Activated naive CD8-positive, alpha-beta T cell treated with anti-CD3 and anti-CD28 coated beads, Interleukin-2, amount 10 ng/mL, durations not matched to agents 7 days and 5 days (primary cell): ENCODE measurements at places on chromosomes 5 and 9. TPM values are rescaled to one million over a fixed set of nuclear protein-coding genes. Genes with fewer than 3 reads are reported as not detected.

DNA sequence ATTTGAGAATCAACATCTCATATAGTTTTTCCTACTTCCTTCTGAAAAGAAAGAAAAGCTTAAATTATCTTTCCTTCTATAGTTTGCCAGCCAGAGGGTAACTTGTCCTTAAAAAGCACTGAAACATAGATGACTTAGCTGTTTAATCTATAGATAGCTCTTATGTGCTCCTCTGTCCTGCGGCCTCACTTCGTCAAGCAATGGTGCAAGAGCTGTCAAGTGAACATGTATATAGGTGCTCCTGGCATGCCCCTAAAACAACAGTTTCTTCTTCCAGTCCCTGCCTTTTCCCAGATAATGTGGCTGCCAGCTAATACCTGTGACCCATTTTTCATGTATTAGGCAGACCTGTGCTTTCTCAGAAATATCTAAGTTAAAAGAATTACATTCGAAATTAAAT is 287.7 kb upstream of the EFNA5 start:
- DNase-seq, result no peak

The LCN9 gene
- not detected for total RNA-seq

The CNTNAP3 gene
- total RNA-seq, result not detected

The OR2V2 gene
- not detected for total RNA-seq

GRCh38 chr5:151676719-151677118 is 10.0 kb downstream of the SPARC start:
- DNase-seq, result no peak

GRCh38 chr5:42606464-42606869 is 150.2 kb upstream of the CCDC152 start:
- no peak for DNase-seq

The PCDHGC4 gene
- not detected for total RNA-seq

DNA sequence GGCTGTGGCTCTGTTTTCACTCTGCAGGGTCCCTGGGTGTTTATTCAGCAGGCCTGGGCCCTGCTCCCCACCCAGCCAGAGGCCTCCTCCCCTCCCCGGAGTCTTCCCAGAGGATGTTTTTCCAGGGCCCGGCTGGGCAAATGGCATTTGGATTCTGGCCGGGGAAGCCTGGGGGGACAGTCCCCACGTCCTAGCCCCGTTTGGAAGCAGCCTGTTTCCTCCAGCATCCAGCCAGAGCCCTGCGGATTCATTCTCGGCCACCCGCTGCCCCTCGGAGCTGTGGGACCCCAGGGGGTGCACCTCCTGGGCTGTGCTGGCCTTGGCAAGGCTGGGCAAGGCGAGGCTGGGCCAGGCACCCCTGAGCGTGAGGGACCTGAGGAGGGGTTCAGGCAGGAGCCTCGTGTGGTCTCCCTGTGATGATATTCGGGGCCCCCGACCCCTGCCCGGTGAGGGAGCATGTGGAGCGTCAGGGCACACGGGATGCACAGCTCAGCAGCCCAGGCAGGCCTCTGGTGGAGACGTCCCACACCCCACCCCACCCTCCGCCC is 48.8 kb upstream of the EGFL7 start:
- no peak for DNase-seq

DNA sequence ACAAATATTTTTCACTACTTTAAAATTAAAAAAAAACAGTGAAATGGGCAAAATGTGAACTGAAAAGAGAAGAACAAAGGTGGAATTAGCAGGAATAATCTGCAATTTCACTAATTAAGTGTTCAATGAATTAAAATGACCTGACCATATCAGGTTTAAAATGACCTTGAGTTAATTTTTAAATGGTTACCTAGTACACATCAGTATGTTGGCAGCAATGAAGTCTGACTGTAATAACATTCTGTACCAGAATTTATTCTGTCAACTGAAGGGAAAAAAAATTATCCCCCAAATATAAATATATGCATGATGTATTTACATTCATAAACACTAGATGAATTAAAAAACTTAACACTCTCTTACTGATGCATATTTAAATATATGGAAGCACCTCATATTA is 165.6 kb downstream of the RFX3 start:
- DNase-seq, result no peak

The CSF2 gene
- 1.1 TPM for total RNA-seq

The ZNF366 gene
- total RNA-seq, result not detected

The NTRK2 gene
- not detected for total RNA-seq

GRCh38 chr9:137499858-137500661 is 40.9 kb upstream of the NSMF start:
- DNase-seq, result no peak

GRCh38 chr5:94212476-94212875 is 405.9 kb downstream of the KIAA0825 start:
- DNase-seq, result no peak

DNA sequence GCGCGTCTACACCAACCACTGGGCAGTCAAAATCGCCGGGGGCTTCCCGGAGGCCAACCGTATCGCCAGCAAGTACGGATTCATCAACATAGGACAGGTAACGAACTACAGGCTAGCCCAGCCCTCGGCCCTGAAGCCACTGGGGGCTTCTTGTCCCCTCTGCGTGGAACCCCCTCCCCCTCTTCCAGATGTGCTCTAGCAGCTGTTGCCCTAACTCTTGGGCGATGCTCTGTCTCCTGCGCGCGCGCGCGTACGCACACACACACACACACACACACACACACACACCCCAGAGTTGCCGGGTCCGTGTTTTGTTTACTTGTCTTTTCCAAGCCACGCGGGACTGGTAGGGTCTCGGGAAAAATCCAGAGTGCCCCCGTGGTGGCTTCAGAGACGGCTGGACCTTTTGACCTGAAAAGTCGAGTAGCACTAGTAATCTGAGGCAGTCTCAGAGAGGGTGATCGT is 836 bp downstream of the PCSK5 start:
- peak; percentile 63 for DNase-seq

DNA sequence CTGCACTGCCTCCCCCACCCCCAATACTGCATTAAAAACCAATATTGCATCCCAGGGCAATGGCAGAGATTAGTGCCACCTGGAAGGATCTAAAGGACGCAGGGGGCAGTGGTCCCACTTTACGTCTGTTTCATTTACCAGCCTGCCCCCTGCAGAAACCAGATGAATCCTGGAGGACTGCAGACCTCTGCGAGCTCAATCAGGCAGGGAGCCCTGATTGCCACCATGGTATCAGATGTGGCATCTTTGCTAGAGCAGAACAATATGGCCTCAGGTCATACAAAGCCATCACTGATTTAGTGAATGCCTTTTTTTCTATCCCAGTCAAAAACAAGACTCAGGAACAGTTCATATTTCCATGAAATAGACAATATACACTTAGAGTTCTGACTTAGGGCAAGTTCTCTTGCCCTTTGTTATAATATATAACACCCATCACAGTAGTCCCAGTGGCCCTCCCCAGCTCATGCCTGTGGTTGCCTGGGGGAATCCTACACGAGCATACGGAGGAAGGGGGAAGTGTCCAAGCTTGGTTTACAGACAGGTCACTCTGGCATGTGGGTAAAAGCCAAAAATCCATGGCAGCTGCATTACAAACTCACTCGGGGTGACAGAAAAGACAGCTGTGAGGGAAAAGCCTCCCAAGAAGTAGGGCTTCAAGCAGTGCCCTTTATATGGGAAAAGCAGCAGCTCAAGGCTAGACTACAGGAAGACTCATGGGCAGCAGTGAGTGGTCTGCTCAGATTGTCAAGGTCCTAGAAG is 85.1 kb downstream of the MED27 start:
- DNase-seq, result no peak

The TMC1 gene
- not detected for total RNA-seq

The FCN2 gene
- total RNA-seq, result not detected

- no peak for DNase-seq
These were observed 309.1 kb downstream of the NTRK2 start for GRCh38 chr9:84978661-84979060.

DNA sequence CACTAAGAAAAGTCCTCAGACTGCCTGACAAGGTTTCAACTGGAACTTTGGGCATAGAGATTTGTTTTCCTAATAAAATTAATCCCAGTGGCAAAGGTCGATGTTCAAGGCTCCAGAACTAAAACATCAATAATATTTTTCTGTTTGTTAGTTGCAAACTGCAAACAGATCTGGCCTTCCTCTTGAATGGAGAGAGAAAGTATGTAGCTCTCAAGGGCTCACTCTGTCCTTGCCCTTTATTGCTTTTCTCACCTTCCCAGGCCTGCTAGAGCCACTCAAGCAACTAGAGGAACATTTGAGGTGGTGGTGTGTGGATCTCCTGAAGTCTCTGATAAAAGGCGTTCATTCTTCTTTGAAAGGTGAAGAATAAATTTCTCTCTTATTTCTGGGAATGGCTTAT is 16.6 kb downstream of the ALDH1A1 start:
- no peak for DNase-seq

The CMBL gene
- total RNA-seq, result 2.8 TPM

The HTR4 gene
- total RNA-seq, result not detected

- no peak for DNase-seq
These were observed 217.9 kb upstream of the VLDLR start for GRCh38 chr9:2403701-2404100.

The F2RL2 gene
- total RNA-seq, result not detected

The PPP3R2 gene
- not detected for total RNA-seq

DNA sequence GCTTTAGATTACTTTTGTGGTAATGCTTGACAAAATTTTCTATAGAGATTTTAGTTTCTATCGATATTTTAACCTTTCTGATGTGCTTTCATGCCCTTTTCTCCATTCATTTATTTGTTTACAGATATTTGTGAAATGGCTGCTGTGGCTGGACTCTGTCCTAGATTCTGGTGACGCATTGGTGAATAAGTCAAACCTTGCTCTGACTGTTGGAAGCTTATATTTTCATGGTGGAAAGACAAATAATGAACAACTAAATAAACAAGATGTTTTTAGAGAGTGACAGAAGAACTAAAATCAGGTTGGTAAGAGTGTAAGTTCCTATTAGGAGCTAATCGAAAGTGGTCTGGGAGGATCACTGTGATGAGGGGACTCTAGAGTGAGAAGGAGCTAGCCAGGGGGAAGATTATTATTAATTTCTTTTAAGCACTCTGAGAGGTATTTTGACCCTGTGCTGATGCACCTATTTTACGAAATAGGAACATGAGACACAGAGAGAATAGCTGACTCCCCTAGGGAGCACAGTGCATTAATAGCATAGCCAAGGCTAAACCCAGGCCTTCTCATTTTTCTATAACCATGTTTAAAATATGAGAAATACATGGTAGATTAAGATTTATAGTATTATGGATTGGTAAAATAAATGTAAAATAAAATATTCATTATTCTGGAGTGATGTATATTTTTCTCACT is 411.9 kb upstream of the ARRDC3 start:
- no peak for DNase-seq

- no peak for DNase-seq
These were observed 112.5 kb downstream of the CPLANE1 start for GRCh38 chr5:37136694-37137093.

DNA sequence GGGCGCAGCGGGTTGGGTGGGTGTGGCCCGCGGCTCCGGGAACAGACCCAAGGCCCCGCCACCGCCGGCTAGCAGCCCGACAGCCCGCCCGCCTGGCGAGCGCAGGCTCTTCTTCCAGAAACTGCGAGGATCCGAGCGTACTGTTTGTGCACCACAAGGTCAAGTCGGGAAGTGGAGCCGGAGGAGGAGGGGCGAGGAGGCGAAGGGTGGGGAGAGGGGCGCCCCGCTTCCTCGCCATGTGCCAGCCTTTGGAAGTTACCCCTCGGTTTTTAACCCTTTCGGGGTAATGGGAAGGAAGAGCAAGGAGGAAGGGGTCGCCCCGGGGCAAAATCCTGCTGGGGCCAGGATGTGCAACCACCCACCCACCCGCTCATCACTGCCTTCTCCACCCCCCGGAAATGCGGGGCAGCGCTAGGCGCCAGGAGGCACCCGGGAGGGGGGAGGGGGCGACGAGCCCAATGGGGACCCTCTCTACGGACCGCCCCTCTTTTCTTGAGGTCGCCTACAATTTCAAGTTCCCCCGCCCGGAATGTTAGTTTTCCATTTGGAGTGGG is 1.1 kb upstream of the JADE2 start:
- DNase-seq, result peak; percentile 74

- DNase-seq, result no peak
These were observed 140.8 kb upstream of the CLINT1 start for GRCh38 chr5:157999696-158000095.

- no peak for DNase-seq
These were observed 265.3 kb downstream of the MLLT3 start for GRCh38 chr9:20357037-20357432.

DNA sequence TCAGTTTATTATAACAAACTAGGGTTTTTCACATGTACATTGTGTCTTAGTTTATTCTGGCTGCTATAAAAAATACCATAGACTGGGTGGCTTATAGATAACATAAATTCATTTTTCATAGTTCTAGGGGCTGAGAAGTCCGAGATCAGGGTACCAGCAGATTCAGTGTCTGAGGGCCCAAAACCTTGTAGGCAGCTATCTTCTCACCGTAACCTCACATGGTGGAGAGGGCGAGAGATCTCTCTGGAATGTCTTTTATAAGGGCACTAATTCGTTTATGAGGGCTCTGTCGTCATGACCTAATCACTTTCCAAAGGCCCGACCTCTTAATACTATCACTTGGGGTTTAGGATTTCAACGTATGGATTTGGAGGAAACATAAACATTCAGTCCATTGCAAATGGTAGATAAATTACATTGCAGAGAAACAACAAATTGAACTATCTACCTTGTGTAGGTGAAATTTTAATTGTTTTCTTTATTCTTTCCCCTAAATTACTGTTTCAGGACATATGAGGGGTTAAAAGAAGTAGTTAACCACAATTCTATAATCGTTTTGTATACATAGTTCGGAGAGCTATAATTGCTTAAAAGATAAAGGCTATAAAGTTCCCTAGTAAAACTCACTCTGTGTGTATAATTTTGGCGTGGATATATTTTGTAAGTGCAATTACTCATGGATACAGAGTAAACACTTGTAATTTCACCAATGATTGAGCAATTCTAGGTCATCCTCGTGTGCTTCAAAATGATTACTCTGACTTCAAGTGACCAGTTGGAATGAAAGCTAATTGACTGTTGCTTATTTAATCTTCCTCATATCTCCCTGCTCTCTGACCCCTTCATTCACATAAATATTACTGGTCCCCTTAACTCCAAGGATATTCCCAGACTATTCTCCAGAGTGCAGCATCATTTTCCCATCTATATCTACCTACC is 247.5 kb upstream of the TMEM161B start:
- no peak for DNase-seq

GRCh38 chr5:78496373-78496772 is 136.0 kb downstream of the SCAMP1 start:
- DNase-seq, result no peak
